Activated CD4-positive, alpha-beta T cell treated with anti-CD3 and anti-CD28 coated beads, Interleukin-2, amount 50 U/mL, for 4 hours (primary cell): ENCODE measurements at places on chromosomes 3 and 15.
A peak's percentile ranks its signal among the peaks of the same experiment; 100 is the strongest.

DNA sequence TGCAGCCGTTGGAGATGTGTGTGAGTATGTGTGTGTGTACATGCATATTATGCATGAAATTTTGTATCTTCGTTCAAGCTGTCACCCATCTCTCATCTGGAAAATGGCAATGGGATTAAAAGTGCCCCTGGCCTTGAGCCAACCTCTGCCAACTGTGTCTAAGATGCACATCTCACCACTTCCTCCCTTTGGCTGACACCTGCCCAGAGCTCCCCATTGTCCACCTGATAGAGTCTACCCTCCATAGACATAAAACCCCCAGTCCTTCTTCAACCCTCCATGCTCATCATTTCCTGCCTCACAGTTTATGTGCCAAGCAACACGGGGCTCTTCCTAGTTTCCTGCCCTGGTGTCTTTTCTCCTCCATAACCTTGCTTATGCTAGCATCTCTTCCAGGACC is 187.5 kb upstream of the HES1 start:
- DNase-seq, result no peak

GRCh38 chr3:51686512-51687215 is 15.6 kb downstream of the TEX264 start:
- DNase-seq, result peak; percentile 72

DNA sequence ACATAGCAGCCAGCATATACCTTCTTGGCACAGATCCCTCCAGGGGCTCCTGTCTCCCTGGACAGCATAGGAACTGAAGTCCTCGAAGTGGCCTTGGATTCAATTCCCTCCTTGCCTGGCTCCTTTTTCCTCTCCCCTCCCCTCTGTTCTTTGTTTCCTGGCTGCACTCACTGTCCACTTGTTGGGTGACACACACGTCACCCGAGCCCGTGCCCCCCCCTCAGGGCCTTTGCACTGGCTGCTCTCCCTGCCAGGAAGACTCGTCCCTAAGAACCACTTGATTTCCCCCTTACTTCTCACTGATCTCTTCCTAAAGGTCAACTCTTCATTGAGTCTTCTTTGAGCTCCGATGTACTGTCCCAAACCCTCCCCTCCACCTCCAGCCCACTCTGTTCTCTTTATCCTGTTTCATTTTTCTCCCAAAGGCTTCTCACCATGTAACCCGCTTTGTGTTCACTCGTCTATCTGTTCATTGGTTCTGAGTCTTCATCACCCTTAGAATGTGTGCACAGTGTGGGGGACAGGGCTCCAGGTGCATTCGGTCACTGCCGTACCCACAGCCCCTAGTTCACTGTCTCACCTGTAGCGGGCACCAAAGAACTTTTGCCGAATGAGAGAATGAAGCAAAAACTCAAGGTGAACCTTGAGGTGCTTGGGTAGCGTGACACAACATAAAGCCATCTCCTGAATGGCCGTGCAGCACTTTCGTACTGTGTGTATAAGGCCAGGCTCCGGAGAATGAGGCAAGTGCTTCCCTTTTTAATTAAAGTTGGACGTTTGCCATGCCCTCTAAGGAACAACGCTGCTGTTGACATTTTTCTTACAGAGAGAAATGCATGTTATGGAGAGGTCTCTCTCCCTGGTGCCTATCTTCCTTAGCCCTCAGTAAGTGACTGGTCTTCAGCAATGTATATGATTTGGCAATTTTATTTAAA is 74.0 kb downstream of the CHRNA7 start:
- DNase-seq, result no peak

- no peak for DNase-seq
These were observed 33.2 kb downstream of the CIP2A start for GRCh38 chr3:108555966-108556581.

DNA sequence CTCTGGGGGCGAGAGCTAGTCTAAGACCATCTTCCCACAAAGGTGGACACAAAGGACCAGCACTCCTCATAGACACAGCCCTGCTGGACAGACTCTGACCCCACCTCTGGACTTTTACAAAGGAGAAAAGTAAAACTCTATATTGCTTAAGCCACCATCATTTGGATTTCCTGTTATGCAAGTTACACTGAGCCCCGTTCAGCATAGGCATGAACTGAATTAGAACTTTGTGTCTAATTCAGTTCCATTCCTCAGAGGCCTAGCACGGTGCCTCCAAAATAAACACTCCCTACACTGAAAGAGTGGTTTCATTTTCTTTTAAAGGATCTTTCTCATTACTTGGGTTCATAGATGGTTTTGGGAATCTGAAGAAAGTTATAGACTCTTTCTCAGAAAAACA is 79.2 kb upstream of the OCA2 start:
- DNase-seq, result no peak

GRCh38 chr3:52191663-52192062 is 6.3 kb upstream of the ALAS1 start:
- no peak for DNase-seq

GRCh38 chr3:156260331-156260730 is 140.0 kb downstream of the KCNAB1 start:
- DNase-seq, result no peak

- no peak for DNase-seq
These were observed 110.8 kb upstream of the ICE2 start for GRCh38 chr15:60589728-60590127.

GRCh38 chr15:35397027-35397426 is 148.9 kb downstream of the DPH6 start:
- no peak for DNase-seq

DNA sequence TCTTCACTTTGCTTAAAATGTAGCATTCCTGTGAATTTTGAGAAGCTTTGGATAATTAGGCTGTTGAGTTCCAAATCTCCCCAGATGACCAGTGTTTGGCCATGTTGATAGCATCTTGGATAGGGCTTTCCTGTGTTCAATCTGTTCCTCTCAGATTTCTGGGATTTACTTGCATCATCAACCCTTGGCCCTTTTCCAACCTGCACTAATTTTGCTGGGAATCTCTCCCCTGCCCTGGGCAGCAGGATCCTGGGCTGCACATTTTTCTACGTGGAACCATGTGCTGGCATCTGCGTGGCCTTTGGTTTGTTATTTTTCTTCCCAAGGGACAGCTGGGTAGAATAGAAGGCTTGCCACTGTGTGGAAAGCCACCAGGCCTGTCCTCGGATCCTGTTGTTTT is 75.4 kb upstream of the PLXNA1 start:
- DNase-seq, result no peak

- DNase-seq, result no peak
These were observed 84.8 kb upstream of the SNRK start for GRCh38 chr3:43201581-43201980.

DNA sequence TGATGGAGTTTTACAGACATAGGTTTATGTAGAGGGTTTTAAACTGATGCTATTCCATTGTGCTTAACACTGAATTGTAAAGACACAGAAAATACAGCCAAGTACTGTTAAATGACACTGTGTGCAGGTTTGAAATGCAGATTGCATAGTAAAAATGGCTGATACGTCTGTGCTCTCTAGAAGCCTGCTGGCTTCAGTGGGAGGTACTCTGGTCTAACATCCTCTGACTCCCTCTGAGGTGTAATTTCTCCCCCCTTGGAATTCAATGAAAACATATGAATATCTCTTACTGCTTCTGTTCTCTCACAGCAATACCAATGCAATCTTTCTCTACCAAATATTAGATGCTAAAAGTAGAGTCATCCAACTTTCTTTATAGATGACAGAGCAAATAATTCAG is 176.6 kb downstream of the SLC9A9 start:
- no peak for DNase-seq

GRCh38 chr3:42708611-42709151 is 6.1 kb upstream of the HHATL start:
- no peak for DNase-seq

DNA sequence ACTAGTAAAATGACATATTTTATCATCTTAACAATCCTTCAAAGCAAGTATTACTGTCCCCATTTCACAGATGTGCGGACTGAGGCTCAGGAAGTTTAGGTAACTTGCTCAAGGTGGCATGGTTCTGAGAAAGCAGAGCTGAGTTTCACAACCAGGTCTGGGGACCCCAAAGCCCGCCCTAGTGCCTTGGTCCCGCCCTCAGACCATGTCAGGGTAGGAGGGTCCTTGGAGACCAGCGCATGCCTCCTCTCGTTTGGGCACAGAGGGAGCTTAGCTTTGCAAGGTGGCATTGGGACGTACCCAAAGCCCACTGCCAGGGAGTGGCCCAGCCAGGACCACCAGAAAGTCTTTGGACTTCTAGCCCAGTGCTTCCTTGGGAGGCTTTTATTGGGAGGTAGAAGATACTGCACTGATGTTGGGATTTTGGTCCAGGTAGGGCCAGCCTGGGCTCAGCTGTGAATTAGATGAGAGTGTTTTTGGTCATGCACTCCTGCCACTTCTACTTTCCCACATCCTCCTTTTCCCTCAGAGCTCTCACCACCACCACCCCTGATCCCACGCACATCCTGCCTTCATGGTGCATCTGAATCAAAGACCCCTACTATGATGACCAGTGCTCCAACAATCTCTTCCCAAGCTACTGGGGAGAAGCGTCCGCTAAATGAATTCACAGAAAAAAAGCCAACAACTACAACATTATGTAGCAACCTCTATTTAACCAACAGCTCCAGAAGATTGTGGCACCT is 307.9 kb downstream of the TLE3 start:
- no peak for DNase-seq

DNA sequence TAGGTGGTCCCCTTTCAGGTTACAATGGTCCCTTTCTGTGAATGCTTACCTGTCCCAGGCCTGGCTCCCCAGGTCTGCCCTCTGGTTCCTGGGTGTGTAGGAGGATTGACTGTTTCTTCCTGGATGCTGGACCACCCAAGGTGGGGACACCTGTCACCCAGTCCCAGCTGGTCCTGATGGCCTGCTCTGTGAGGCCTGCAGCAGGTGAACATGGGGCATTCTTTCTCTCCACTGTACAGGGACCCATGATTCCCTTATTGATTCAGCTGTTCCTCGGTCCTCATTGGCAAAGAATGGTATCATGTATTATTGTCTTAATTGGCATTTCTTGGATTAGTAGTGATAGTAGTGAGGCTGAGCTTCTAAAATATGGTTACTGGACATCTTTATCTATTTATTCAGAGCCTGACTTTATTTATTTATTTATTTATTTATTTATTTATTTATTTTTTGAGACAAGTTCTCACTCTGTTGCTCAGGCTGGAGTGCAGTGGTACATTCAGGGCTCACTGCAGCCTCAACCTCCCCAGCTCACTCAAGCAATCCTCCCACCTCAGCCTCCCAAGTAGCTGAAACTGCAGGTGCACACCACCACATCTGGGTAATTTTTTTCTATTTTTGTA is 8.8 kb upstream of the DNAJA4 start:
- DNase-seq, result no peak
